ENCODE measurements at places on chromosomes 5 and 9. TPM values are rescaled to one million over a fixed set of nuclear protein-coding genes. Genes with fewer than 3 reads are reported as not detected.
A peak's percentile ranks its signal among the peaks of the same experiment; 100 is the strongest.

FAXDC2 gene
- 1.1 TPM for total RNA-seq

GRCh38 chr5:75951158-75951557 lies 132.0 kb upstream of the SV2C start:
- DNase-seq, result no peak

- no peak for DNase-seq
Measured at GRCh38 chr9:133256136-133256461, 18.9 kb downstream of the ABO start.

- DNase-seq, result peak; percentile 95
Measured at GRCh38 chr5:131302506-131302905, 38.7 kb downstream of the CDC42SE2 start.

DNA sequence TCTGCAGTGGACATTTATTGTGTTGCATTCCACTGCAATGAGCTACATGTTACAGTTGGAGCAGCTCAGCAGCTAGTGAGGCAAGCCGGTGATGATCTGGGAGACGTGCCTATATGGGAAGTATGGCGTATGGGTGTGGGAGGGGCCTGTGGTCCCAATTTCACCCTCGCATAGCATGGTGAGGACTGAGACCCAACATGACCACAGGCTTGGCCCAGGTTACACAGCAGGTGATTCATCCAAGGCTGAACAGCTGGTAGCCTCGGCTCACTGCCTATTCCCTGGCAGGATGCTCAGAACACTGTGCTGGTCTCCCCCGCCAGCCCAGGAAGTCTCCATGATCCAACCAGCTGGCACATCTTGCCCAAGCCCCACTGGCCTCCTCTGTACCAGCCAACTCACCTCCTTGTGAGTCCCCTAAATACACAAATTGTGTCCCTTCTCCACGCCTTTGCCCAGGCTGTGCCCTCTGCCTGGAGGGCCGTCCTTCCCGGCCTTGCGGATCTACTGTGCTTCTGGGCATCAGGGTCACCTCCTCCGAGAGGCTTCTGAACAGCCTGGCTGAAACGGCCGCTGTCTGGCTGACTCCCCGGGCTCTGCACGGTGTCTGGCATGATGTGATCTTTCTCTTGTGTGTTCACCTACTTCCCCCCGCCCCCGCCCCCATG lies 81.4 kb downstream of the NSUN2 start:
- no peak for DNase-seq

Data from bronchial epithelial cell (primary cell).